ENCODE measurements at places on chromosomes 4 and X. TPM values are rescaled to one million over a fixed set of nuclear protein-coding genes. Genes with fewer than 3 reads are reported as not detected.
A peak's percentile ranks its signal among the peaks of the same experiment; 100 is the strongest.

The SMR3B gene
- not detected for polyA plus RNA-seq

The INTS6L gene
- polyA plus RNA-seq: 14.5 TPM

DNA sequence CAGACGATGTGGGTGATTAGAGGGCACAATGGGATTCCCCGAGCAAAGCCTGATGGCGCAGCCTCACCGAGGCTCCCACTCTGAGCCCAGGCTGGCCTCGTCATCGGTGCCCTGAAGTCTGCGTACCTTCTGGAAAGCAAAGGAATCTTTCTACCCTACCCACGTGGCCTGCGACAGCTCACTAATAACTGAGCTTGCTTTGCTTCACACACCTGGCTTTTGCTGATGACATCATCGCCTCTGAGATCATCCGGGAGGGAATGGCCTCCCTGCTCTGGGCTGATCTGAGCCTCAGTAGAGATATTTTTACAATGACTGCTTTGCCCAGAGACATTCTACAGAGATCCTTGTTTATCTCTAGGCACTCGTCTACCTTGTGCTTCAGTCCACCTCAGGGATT, 45.4 kb upstream of the PDLIM3 start:
- DNase-seq: no peak

- DNase-seq: no peak
Measured at GRCh38 chr4:119587796-119588195, 40.8 kb downstream of the PDE5A start.

DNA sequence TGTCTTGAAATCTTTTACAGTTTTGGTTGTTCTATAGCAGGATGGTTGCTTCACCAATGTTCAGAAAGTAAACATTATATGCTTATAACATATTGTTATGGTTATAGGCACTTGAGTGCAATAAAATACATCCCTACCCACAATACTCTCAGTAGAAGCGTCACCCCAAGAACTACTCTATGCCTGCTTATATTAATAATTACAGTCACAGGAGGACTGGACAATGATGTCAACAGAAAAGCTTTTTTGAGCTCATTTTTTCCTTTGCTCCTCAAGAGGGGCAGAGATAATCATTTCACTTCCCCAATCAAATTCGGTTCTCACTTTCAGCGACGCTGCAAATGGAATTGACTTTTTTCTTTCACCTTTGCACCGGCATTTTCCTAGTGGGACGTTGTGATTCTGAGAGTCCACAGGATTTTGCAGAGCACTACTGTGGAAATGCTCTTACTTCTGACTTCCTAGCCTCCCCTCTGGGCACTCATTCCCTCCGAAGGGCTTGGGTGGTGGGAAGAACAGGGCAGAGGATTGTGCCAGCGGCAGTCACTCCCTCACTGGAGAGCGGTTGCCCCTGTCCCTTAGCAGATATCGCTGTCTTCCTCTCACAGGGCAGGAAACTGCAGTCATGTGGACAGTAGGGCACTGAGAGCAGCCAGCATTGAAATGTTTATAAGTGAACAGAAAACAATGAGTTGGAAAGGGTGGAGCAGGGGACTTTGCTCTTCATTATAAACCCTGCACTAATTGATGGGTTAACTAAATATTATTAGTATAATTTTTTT, 24.9 kb upstream of the SGMS2 start:
- no peak for DNase-seq

The ATP10D gene
- 51.2 TPM for polyA plus RNA-seq

DNA sequence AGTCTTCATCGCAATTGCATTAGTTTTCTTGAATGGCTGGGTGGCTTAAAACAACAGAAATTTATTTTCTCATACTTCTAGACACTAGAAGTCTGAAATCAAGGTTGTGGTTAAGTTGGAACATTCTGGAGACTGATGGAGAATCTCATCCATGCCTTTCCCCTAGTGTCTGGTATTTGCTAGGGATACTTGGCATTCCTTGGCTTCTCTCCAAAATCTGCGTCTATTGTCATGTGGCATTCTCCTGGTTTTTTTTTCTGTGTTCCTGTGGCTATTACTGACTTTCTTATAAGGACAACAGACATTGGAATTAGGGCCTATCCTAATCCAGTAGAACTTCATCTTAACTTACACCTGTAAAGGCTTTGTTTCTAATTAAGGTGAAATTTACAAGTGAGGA, 272.8 kb upstream of the EPHA5 start:
- peak; percentile 0 for DNase-seq

All from keratinocyte (primary cell).